ENCODE measurements at places on chromosomes 16 and 17. TPM values are rescaled to one million over a fixed set of nuclear protein-coding genes. Genes with fewer than 3 reads are reported as not detected.

RPL38 gene
- total RNA-seq: 1,349 TPM

WNT9B gene
- total RNA-seq: not detected

APRT gene
- total RNA-seq: 72.3 TPM

CARD14 gene
- under 0.01 TPM for total RNA-seq

RAB26 gene
- total RNA-seq: 0.20 TPM

PTGES3L gene
- not detected for total RNA-seq

ITGB3 gene
- total RNA-seq: 104 TPM

GDPD3 gene
- 1.8 TPM for total RNA-seq

HP gene
- total RNA-seq: not detected

KRTAP2-2 gene
- total RNA-seq: not detected

RUNDC3A gene
- total RNA-seq: under 0.01 TPM

MT3 gene
- total RNA-seq: not detected

HOXB9 gene
- total RNA-seq: 0.37 TPM

MYH11 gene
- total RNA-seq: not detected
